ENCODE measurements at places on chromosomes 2 and 18. TPM values are rescaled to one million over a fixed set of nuclear protein-coding genes. Genes with fewer than 3 reads are reported as not detected.

Gene LIMS4
- 2.1 TPM for total RNA-seq

Gene ZNF2
- total RNA-seq, result 3.4 TPM

Gene VAMP8
- total RNA-seq, result 15.5 TPM

Gene EPC2
- 22.0 TPM for total RNA-seq

Gene PIAS2
- total RNA-seq, result 33.2 TPM

- no peaks in the 10 kb centered on the region for H3K27me3 ChIP-seq
- H3K27ac ChIP-seq, result no peak overlapping the region
- no peak for DNase-seq
- H3K4me3 ChIP-seq, result no peak overlapping the region
Measured at GRCh38 chr18:27668158-27668557, 483.1 kb upstream of the CHST9 start.

GRCh38 chr2:233408366-233409285, 54.3 kb downstream of the DGKD start:
- H3K36me3 ChIP-seq, result no peaks in the 10 kb centered on the region
- no peak for DNase-seq
- H3K27ac ChIP-seq, result peak overlapping the region; percentile 74
- H3K4me1 ChIP-seq, result peaks cover 40% of the 10 kb centered on the region
- H3K27me3 ChIP-seq, result no peaks in the 10 kb centered on the region
- no peak overlapping the region for H3K4me3 ChIP-seq

GRCh38 chr2:47386551-47386950, 16.4 kb upstream of the MSH2 start:
- no peaks in the 10 kb centered on the region for H3K4me1 ChIP-seq
- no peaks in the 10 kb centered on the region for H3K36me3 ChIP-seq
- DNase-seq, result no peak
- no peak overlapping the region for H3K27ac ChIP-seq

DNA sequence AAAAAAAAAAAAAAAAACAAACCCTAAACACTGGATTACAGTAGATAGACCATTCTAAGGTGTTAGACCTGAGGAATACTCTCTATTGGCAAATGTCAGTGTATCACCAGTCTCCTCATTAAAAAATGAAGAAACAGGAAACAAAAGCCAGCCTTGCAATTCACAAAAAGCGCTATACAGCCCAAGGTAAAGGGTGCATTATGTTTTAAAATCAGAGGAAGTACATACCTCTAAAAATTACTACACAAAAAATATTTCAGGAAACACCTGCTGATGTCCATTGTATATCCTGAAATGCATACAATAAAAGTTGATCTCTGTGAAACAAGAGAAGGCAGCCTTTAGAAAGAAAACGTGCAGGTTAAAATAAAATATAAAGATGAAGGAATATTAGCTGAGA, 54.9 kb upstream of the TSPYL6 start:
- no peaks in the 10 kb centered on the region for H3K4me1 ChIP-seq
- no peaks in the 10 kb centered on the region for H3K27me3 ChIP-seq
- no peak overlapping the region for H3K27ac ChIP-seq
- H3K36me3 ChIP-seq, result no peaks in the 10 kb centered on the region
- H3K4me3 ChIP-seq, result no peak overlapping the region

DNA sequence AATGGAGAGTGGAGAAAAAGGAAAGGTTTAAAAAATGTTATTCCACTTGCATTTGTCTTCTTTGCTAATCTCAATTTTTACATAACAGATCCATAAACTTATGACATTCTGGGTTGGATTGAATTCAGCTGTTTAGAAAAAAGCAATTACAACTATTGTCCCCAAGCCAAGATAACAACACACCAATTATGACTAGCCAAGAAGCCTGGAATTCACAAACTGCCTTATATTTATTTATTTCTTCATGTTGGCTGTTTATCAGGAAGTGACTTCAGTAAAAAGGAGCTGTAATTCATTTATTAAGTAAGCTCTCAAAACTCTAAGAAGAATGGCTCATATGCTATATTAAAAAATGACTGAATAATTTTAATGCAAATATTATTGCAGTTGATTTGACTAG, 137.4 kb downstream of the CALCRL start:
- H3K4me3 ChIP-seq, result no peak overlapping the region
- H3K4me1 ChIP-seq, result peaks cover 6% of the 10 kb centered on the region
- peak overlapping the region; percentile 43 for H3K27ac ChIP-seq
- H3K27me3 ChIP-seq, result no peaks in the 10 kb centered on the region
- no peak for DNase-seq

- H3K27me3 ChIP-seq, result no peaks in the 10 kb centered on the region
Measured at GRCh38 chr2:159215116-159215515, 71.4 kb downstream of the WDSUB1 start.

DNA sequence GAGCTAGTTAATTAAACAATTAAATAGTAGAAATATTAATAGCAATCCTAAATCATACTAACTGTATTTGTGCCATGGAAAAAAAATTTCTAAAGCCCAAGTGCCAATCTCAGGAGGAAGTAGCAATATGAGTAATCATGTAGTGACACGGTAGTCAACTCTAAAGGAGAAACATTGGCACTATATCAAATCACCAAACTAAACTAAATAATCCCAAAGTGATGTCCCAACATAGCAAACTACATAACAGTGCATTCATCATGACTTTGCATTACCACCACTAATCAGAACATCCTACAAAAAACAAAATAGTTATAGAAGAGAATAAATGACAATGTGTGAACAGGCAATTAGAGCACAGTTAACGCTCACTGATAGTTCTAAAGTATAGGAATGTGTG, 195.1 kb downstream of the EXOC6B start:
- DNase-seq, result no peak
- no peak overlapping the region for H3K27ac ChIP-seq
- H3K4me1 ChIP-seq, result peaks cover 49% of the 10 kb centered on the region
- H3K27me3 ChIP-seq, result no peaks in the 10 kb centered on the region

DNA sequence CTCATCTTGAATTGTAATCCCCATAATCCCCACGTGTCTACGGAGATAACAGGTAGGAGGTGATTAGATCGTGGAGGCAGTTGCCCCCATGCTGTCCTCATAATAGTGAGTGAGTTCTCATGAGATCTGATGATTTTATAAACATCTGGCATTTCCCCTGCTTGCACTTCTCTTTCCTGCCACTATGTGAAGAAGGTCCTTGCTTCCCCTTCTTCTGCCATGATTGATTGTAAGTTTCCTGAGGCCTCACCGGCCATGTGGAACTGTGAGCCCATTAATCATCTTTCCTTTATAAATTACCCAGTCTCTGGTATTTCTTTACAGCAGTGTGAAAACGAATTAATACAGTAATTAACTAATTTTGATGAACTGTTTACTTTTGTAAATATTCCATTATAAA, 582.5 kb downstream of the TSN start:
- H3K4me1 ChIP-seq, result no peaks in the 10 kb centered on the region
- no peak overlapping the region for H3K27ac ChIP-seq
- no peaks in the 10 kb centered on the region for H3K27me3 ChIP-seq
- no peak overlapping the region for H3K4me3 ChIP-seq
- no peak for DNase-seq

DNA sequence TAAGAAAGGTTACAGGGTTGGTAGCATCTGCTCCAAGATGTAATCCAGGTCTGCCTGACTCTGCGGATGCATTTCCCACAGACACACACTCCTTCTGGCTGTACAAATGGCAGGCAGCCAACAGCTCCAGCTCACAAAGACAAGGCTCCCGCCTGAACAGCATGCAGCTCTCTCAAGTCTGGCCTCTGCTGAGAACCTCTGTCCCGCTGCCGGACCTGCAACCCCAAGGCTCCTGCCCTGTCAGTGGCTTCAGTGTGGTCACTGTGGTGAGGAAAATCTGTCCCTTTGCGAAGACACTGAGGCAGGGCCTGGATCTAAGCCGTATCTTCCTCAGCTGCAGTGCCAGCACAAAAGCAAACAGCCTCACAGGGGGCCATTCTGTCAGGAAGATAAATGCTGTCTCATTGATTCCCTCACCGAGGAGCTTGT, 469.3 kb upstream of the MEX3C start:
- H3K36me3 ChIP-seq, result no peaks in the 10 kb centered on the region
- peak; percentile 20 for DNase-seq
- H3K4me1 ChIP-seq, result no peaks in the 10 kb centered on the region
- no peak overlapping the region for H3K4me3 ChIP-seq
- H3K27ac ChIP-seq, result no peak overlapping the region

DNA sequence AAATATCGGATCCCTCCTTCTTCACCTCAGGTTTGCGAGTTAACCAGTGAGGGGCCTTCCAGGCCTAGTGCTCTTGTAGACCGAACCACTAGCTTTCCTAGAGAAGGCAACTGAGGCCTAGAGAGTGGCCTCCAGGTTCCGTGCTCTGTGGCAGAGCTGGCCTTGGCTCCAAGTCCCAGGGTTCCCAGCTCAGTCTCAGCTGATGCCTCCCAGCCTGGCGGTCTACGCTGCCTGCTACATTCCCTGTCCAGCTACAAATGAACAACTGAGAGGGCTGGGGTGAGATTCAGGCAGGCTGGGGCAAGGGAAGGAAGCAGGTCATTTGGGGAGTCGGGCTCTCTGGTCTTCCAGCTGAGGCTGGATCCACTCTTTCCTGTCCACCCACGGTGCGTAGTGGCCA, 2.3 kb downstream of the STEAP3 start:
- no peaks in the 10 kb centered on the region for H3K36me3 ChIP-seq
- H3K4me1 ChIP-seq, result peaks cover 20% of the 10 kb centered on the region
- peaks cover 28% of the 10 kb centered on the region for H3K27me3 ChIP-seq
- H3K4me3 ChIP-seq, result no peak overlapping the region
- DNase-seq, result no peak

- H3K4me3 ChIP-seq, result no peak overlapping the region
- DNase-seq, result no peak
- no peak overlapping the region for H3K27ac ChIP-seq
Measured at GRCh38 chr2:85646166-85646565, 21.8 kb downstream of the SFTPB start.

Data from left ventricle myocardium inferior (tissue), 1 donor.